Astrocyte of the cerebellum (primary cell): ENCODE measurements at places on chromosomes 3 and 15.

DNA sequence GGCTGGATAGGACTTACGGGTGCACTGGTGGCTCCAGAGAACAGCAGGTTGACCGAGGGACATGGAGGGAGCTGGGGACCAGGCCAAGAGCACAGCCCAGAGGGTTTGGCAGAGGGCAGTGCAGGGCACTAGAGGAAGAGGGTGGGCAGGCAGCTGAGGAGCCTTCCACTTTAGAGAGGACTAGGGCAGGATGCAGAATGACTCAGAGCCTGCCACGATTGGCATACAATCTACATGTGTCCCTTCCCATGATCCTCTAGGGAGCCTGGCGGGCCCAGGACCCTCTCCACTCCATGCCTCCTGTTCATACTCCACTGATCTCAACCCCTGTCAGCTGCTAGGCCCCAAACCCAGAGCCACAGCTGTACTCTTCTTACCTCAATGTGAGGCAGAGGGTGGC, 14.4 kb upstream of the APEH start:
- DNase-seq, result no peak

DNA sequence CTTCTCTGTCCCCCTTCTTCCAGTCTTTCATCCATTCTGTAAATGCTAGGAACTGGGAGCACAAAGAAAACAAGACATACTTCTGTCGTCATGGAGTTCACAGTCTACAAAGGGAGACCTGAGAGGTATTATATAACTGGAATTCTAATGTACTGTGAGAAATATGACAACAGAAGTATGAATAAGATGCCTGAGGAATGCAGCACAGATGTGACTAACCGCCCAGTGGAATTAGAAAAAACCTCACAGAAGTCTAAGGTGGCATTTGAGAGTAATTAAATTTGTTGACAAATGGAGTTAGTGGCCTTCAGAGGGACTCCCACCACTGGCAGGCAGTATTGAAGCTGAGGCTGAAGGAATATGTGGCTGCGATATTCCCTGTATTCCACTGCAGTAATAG, 168.5 kb upstream of the FAM3D start:
- peak; percentile 20 for DNase-seq

GRCh38 chr3:48466386-48467109, 20.0 kb downstream of the ATRIP start:
- DNase-seq, result no peak

GRCh38 chr15:39589193-39589814, 8.4 kb downstream of the THBS1 start:
- no peak for DNase-seq

DNA sequence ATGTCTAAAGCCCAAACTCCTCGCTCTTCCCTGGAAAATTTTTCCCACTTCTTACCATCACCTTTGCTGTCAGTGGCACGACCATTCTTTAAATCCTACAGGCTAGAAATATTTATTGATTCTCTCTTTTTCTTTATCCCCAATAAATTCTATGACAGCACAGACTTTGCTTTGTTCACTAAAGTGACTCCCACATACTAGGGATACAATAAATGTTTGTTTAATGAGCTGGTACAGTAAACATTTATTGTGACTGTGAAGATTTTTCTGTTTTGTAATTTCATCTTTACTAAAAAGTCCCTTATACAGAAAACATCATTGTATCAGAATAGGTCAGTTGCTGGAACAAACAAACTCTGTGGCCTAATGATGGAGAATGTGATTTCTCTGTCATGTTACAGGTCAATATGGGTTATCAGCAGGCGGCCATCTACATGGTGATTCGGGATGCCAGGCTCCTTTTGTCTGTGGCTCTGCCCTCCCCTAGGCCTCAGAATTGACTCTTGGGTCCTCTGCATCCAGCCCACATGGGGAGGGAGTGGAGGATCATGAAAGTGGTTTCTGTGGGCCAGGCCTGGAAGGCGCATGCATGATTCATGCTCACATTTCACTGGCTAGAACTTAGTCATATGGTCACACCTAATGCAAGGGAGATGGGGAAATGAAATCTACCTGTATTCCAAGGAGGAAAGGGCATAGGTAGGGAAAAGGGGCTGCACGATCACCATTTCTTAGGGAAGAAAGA, 22.7 kb upstream of the KNG1 start:
- no peak for DNase-seq

GRCh38 chr15:30929982-30930381, 26.3 kb downstream of the FAN1 start:
- DNase-seq, result no peak

DNA sequence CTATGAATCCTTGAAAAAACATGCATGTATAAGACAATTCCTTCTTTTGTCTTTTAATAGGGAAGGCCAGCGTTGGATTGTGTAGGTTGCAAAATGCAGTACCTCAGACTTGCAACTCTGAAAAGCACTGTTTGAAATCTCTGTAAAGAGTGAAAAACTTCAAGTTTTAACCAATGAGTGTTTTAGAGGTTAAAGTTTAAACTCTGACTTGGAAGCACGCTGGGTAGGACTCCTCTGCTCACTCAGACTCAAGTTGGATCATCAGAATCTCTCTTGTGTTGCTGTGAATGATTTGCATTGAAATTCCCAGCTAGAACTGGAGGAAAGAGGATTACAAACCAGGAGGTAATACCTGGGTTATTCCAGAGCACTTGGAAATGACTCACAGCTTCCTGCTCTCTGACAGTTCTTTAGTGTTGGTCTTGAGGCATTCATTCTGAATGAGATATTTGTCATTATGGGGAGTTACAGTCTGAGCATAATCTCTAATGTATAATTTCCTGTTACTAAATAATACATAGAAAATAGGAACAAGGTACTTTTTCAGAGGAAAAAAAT, 49.1 kb downstream of the PLS1 start:
- DNase-seq, result peak; percentile 23
